ENCODE measurements at places on chromosomes 16 and 17.
A peak's percentile ranks its signal among the peaks of the same experiment; 100 is the strongest.

- no peak for DNase-seq
Observed at GRCh38 chr16:80039777-80040176, 439.2 kb upstream of the MAF start.

DNA sequence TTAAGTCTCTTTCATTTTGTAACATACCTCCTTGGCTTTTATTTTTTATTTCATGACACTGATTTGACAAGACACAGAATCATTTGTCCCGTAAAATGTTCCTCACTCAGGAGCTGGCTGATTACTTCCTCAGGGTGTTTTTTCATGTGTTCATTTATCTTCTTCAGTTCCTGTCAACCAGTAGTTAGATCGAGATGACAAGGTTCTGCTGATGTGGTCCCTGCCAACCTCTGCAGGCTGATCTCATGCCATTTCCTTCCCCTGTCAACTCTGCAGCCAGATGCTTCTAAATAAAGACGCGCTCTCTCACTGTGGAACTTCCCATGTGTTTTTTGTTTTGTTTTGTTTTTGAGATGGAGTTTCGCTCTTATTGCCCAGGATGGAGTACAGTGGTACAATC, 8.1 kb upstream of the CXCL16 start:
- peak; percentile 64 for DNase-seq

- no peak for DNase-seq
Observed at GRCh38 chr17:41049110-41049509, 2.0 kb upstream of the KRTAP2-1 start.

DNA sequence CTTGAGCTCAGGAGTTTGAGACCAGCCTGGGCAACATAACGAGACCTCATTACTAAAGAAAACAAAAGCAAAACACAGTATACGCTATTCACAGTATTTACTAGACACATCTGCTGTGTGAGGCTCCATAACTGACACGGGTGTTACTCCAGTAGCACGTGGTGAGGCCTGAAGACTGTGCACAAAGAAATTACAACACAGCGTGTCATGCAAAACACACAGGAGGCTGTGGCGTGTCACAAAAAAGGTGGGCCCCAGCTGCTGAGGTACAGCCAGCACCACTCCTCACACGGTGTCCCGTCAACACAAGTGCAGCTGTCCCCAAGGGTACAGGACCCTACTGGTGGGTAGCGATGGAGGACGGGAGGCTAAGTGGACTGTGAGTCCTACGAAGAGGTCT, 2.7 kb downstream of the CYBC1 start:
- DNase-seq, result no peak

DNA sequence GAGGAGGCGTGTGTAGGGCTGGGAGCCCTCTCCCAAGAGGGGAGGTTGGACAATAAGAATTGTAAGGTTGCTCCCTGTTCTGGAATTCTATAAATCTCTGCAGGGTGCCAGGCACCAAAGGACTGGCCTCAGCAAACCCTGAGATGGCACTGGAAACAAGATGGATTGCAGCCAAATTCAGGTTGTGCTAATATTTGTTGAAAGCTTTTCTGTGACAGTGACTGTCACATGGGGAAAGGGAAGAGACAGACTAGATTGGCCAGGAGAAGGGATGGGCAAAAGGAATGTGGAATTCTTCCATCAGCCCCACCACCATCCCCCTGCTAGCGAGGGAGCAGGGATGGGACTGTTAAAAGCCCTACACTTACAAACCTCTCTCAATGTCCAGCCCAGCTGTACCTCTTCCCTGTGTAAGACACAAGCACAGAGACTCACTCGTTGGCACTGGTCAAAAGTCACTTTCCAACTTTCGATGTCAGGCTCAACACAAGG, 62.4 kb downstream of the SOX9 start:
- DNase-seq, result no peak

DNA sequence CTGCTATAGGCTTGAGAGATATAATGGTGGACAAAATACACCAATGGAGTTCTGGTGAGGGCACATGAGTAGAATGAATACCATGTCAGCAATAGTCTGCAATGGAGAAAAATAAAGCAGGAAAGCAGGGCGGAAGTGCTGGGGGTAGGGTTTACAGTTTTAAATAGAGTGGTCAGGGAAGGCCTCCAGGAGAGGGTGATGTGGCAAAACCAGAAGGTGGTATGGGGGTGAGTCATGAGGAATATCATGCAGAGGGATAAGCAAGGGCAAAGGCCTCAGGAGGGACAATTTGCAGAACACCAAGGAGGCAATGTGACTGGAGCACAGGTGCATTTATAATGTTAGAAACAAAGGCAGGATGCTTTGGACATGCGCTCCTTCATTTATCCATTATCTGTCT, 102.0 kb downstream of the ITFG1 start:
- no peak for DNase-seq

- no peak for DNase-seq
Observed at GRCh38 chr17:5254903-5255521, 20.4 kb upstream of the SCIMP start.

Data from CD4-positive, alpha-beta T cell treated with Interleukin-15 for 1 hour (primary cell).